HTR-8/SVneo (cell line): ENCODE measurements at places on chromosomes 1 and 21.

DNA sequence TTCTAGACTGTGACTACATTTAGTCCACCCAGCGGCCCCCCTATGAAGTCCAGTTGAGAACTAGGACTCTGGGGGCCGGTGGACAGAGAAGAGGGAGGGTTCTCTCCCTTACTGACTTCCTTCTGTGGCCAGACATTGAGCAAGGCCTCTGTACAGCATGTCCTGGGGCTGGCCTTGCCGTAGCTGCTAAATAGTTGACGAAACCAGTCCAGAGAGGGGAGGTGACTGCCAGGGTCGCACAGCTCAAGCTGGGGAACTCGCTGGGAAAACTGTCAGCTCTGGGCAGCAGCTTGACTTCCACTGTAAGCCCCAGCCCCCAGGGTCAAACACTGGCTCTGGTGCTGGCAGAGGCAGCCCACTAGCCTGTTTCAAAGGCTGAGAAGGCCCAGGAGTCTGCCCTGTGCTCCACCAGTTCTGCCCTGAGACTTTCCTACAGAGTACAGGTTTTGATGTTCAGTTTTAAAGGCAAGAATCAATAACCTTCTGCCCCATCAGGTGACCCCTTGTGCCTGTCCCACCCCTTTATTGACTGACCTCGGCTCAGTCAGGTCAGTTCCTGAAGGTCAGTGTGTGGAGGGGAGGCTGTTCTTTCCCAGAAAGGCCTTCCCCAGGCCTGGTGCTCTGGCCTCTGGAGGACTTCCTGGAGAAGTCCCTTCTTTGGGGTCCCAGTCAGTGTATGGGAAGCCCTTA, 14.1 kb downstream of the PCSK9 start:
- no peak for DNase-seq

- no peak for DNase-seq
Measured at GRCh38 chr1:76138217-76138616, 63.7 kb downstream of the ST6GALNAC3 start.

DNA sequence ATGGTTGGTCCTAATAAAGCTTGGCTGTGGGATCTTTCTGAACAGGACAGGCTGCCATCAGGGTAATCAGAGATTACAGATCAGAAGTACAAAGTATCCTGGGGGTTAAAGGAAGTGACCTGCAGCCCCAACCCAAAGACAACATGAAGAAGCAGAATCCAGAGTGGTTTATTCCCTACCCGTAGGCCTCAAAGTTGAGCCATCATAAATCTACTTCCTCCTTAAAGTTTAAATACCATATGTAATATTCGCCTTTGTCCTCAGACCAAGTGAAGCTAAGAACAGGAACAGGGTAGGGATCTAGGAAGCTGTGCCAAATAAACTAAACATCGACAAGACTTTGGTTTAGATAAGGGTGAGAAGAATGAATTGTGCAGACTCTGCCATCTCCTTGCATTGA, 15.9 kb upstream of the DHX9 start:
- DNase-seq, result no peak

DNA sequence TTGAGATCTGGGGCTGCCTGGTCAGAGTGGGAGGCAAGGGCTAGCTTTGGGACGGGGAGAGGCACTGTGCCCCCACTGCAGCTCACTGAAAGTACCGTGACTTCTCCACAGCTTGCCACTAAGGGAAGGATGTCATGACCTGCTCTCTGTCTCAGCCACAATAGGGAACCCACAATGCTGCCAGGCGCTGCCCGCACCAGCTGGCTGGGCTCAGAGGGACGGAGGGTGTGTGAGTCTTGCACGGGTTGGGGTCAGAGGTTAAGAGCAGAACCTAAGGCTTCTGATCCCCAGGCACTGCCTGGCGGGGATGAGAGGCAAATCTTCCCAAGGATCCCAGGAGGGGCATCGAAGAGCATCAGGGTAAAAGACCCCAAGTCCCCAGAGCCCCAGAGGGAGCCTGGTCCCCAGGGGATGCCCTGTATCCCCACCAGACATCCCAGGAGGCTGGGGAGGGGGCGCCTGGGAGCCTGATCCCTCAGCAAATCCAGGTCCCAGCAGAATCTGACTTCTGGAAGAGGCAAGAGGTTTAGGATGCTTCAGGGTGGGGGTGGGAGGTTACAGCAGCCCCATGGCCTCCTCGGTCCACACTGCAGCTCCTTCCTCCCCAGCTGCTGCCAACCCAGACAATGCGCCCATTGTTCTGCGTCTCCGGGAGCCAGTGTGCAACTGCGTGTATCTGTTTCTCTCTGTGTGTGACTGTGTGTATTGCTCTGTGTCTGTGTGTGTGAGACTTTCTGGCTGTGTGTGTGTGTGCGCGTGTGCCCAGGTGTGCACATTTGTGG, 2.0 kb upstream of the MARCKSL1 start:
- no peak for DNase-seq

DNA sequence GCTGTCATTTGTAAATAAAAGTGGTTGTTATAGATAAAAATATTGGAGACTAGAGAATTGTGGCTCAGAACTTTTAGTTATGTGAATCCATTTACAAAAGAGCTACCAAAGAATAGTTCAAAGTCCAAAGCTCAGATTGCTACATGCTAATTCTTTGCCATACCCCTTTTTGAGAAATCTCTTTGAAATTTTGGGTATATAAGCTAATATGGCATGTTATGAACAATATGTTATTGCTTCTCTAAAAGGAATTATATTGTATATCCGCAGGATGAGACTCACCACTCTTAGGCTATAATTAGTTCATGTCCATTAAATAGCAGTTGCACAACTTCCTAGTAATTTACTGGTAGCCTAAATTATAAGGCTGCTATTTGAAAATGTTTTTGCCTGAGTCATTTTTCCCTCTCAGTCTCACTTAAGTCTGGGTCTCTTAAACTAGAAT, 178.0 kb downstream of the ZNF281 start:
- DNase-seq, result no peak

GRCh38 chr1:54294887-54295286, 94.9 kb downstream of the MRPL37 start:
- DNase-seq, result no peak

DNA sequence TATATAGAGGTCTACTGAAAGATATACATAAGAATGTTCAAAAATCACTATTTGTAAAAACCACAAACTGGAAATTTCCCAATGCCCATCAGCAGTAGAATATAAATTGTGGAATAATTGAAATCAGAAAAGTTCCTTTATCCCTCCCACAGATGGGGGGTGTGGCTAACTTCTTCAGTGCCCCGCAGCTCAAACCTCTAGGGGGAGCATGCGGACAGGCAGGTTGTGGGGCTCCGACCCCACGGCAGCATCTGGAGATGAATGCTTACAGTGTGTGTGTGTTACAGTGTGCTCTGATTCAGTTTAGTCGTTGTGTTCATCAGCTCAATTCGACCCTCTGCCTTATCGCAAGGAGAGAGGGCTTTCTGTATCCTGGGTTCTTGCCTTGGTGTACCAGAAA, 262.1 kb upstream of the LRRC7 start:
- no peak for DNase-seq

- no peak for DNase-seq
Measured at GRCh38 chr1:195236991-195237889, 1371.0 kb downstream of the KCNT2 start.

- no peak for DNase-seq
Measured at GRCh38 chr1:115447672-115448071, 109.6 kb upstream of the NGF start.

- no peak for DNase-seq
Measured at GRCh38 chr1:32681509-32681908, 21.1 kb downstream of the SYNC start.

- no peak for DNase-seq
Measured at GRCh38 chr1:230827801-230828200, 40.5 kb downstream of the C1orf198 start.

DNA sequence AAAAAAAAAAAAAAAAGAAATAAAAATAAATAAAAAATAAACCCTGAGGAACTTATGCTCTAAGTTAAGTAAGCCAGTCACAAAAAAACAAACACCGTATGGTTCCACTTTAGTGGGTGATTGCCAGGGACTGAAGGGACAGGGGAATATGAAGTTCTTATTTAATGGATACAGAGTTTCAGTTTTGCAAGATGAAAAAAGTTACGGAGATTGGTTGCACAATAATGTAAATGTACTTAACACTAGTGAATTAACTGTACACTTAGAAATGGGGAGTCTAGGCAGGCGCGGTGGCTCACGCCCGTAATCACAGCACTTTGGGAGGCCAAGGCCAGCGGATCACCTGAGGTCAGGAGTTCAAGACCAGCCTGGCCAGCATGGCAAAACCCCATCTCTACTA, 111.4 kb downstream of the ASH1L start:
- no peak for DNase-seq

DNA sequence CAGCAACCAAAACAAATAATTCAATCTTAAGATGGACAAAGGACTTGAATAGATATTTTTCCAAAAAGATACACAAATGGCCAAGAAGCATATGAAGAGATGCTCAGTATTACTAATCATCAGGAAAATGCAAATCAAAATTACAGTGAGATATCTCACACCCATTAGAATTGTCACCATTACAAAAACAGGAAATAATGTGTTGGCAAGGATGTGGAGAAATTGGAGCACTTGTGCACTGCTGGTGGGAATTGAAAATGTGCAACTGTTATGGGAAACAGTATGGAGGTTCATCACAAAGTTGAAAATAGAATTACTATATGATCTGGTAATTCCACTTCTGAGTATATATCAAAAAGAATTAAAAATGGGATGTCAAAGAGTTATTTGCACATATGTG, 83.2 kb downstream of the SH3GLB1 start:
- DNase-seq, result no peak

GRCh38 chr1:29271724-29272123, 35.4 kb downstream of the PTPRU start:
- peak; percentile 67 for DNase-seq

DNA sequence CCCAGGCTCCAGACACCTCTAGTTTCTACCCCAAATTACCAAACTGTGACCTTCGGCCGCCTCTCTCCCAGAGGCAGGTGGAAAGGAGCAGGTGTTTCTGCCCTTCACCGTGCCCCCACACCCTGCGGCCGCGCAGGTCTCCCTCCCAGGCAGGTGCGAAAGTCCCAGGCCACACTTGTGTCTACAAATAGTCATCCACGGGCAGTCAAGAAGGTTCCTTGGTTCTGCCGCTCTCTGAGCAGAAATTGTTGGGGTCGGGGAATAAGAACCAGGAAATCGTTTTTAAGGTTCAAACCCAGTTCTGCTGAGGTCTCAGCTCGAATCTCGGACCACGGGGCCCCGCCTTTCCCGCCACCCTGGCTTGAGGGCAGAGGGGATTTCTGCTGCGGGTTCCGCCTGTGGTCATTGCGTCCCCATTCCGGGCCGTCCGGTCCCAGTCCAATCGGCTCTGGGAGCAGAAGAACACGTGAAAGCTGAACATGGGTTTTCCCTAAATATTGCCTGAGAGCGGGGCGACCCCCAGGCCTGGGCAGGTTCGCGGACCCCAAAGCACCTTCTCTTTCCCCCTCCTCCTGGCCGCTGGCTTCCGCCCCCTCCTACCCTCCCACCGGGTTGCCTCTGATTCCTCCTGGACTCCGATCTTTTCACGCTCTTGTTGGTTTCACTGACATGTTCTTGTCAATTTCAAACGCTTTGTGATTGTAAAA, 1.2 kb upstream of the ATF3 start:
- no peak for DNase-seq

GRCh38 chr1:170146720-170147263, 1.0 kb downstream of the NTMT2 start:
- DNase-seq, result no peak

DNA sequence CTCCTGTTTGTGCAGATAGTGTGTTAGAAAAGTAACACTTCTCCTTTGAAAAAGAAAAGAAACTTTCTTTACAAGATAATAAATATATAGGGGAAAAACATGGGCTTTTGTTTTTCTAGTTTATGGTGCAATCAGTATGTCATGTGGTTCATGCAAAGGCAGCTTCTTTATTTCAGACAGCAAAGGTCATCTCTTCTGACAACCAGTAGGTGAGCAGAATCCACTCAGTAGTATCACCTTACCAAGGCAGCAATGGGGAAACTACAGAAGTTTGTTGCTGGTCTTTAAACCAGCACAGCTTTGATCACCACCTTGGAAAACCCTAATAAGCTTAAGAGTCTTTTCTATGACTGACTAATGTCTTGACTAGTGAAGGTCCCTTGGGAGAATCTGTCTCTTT, 13.0 kb upstream of the SAMSN1 start:
- no peak for DNase-seq

DNA sequence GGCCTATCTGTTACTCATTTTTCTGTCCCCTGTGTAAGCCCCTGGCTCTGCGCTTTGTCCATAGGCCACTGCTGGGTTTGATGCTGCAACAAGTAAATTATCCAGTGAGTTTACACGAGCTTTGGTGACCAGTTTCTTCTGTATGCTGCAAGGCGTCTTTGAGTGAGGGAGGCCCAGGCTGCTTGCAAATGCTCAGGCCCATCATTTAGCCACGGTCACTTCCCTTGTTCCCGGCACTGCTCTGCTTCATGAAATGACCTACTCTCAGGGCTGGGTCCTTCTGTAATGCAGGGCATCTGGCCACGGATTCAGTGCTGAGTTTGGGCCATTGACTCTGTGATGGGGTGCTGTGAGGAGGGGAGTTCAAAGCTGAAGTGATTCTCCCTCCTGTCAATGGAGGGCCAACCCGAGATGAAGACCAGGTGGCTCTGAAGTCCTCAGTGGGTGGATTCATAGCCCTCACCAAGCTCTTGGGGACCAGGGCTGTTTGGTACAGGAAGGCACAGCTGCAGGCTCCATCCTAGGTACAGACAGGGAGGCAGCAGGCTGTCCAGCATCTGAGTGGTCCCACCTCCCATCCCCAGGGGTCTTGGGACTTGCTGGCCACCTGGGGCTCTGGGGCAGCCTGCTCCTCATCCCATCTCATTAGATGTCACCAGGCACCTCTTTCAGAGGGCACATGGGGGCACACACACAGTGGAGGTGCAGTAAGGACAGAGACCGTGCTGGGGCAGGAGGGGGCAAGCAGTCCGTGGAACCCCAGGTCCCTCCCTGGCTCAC, 21.7 kb downstream of the LHX4 start:
- DNase-seq, result no peak

- DNase-seq, result no peak
Measured at GRCh38 chr1:64129701-64130100, 73.7 kb upstream of the UBE2U start.

- no peak for DNase-seq
Measured at GRCh38 chr1:217026531-217026930, 303.3 kb upstream of the ESRRG start.
